Naive thymus-derived CD4-positive, alpha-beta T cell (primary cell): ENCODE measurements at places on chromosomes 1 and 21. TPM values are rescaled to one million over a fixed set of nuclear protein-coding genes. Genes with fewer than 3 reads are reported as not detected.

GRCh38 chr1:1578371-1578940, 3.8 kb upstream of the SSU72 start:
- DNase-seq, result no peak

GRCh38 chr1:214702556-214702955, 99.6 kb downstream of the CENPF start:
- no peak for DNase-seq

- DNase-seq, result peak; percentile 25
Measured at GRCh38 chr21:44723177-44724131, 12.1 kb upstream of the TSPEAR start.

DNA sequence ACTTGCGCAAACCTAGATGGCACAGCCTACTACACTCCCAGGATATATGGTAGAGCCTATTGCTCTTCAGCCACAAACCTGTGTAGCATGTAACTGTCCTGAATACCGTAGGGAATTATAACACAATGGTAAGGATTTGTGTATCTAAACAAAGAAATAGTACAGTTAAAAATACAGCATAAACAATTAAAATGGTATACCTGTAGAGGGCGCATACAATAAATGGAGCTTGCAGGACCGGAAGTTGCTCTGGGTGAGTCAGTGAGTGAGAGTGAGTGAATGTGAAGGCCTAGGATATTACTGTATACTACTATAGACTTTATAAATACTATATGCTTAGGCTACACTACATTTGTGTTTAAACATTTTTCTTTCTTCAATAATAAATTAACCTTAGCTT, 99.3 kb downstream of the PLD5 start:
- DNase-seq, result no peak

- DNase-seq, result no peak
Measured at GRCh38 chr1:215888159-215888558, 321.1 kb downstream of the KCTD3 start.

DNA sequence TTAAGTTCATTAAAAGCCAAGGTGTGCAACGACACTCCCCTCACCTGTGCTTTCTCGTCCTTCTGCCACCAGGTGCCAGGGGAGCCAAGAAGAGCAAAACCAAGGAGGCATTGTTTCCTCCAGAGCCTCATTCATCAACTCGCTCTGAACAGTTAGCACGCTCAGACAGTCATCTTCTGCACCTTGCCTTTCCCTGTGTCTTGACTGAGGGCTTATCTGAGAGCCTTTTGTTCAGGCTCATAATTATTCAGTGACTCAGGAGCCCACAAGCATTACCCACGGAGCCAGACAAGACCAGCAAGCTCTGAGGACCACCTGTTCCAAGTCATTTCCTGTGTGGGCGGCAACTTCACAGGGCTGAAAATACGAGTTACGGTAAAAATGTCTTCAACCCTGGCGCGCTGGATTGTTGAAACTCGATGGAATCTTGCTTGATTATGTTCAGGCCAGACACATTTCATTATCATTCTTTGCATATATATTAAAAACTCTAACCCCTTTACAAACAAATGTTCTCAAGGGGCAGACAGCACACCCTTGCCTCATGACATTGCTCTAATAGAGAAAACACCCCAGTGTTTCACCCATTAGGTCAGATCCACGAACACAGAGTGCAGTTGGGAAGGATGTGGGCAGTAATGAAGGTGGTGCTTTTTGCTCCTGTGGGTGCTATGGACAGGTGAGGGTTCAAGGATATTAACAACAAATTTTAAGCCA, 89.7 kb upstream of the RUNX1 start:
- peak; percentile 28 for DNase-seq

DNA sequence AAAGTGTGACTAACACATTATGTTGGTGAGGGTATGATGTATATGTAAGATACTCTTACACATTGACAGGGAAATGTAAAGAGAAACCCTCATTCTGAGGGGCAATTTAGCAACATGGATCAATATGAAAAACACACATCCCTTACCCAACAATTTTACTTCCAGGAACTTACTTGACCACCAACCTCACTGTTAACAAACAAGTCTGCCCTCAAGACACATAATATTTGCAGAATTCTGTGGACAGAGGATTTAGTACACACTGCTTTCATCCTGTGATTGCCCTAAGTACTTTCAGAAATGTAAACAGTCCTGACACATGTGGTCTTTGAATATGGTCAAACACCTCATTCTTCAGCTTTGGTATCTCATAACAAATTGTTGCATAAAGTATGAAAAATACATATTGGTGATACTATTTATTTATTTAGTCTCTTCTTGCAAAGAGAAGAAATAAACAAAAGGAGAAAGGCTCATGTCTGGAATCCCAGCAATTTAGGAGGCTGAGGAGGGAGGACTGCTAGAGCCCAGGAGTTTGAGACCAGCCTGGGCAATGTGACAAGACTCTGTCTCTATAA, 6.9 kb downstream of the USP48 start:
- no peak for DNase-seq

DNA sequence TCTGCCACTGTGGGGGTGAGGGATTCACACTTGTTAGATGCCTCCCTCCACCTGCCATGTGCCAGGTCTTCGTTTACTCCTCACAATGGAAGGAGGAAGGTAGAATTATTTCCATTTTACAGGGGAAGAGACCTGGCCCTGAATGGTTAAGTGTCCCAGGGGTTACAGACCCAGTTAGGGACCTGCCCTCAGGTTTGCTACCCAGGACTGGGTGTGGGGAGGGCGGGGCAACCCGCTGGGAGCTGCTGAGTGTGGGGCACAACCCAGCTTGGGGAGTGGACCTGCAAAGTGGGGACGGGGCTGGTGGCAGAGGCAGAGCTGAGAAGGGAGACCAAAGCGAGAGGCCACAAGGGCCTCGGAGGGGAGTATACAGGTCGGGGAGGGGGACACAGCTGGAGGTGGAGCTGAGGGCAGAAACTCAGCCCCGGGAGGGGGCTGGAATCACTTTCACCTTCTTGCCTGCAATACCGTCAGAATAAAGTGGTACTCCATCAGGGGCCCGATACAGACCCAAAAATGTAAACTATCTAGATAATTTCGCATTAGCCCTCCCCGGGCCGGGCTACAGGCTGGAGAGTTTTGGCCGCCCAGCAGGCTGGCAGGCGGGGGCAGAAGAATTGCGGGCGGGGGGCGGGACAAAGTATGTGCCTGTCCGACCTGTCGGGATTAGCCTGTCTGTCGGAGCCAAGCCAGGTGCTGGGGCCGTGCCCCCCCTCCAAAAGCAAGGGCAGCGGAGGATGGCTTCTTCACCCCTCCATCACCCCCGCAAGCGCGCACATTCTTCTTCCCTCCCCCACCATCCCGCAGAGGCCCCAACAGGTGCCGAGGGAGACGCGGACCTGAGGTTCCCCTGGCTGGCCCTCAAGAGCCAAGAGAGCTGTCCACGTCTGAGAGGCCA, 1.4 kb downstream of the RSPO1 start:
- no peak for DNase-seq

DNA sequence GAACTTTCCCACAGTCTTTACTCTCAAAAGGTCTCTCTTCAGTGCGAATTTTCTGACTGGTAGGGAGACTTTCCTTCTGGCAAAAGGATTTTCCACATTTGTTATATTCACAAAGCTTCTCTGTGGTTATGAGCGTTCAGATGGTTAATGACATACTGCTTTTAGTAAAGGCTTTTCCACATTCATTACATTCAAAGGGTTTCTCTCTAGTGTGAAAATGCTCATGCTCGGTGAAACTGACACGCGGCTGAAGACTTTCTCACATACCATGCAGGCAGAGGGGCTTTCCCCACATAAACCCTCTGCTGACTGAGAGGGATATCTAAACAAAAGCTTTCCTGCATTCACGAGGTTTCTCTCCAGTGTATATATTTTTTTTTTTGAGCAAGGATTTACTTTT, 9.9 kb upstream of the KLF18 start:
- DNase-seq, result no peak

- no peak for DNase-seq
Measured at GRCh38 chr21:43333298-43334062, 93.5 kb downstream of the SIK1 start.

DNA sequence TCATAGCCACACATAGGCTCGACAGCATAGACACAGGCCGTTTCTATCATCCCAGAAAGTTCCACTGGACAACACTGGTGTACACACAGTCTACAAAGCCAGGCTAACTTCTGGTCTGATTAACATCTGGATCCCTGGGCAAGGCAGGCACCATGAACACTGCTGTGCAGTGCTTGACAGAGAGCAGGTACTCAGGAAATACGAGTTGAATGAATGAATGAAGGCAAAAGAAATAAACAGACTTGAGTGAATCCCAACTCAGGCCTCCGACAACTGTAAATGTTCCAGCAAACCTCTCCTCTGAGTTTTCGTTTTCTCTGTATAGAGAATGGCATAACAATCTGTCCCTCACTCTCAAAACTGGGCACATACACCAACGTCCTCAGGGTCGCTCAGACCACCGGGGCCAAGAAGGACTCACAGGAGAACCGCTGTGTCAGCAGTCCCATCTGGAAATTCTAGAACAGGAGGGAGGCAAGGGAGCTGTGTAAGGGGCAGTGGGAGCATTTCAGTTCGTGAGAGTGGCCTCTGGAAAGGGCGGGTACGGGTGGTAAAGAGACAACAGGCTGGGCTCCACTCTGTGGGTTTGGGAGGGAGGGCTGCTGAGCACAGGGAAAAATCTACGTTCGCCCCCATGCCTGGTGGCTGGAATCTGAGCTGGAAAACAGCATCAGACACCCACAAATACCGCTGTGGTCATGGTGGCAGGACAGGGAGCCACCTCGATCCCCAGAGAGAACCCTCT, 15.1 kb upstream of the ECE1 start:
- no peak for DNase-seq

- DNase-seq, result no peak
Measured at GRCh38 chr1:230256896-230257295, 169.2 kb downstream of the PGBD5 start.

DNA sequence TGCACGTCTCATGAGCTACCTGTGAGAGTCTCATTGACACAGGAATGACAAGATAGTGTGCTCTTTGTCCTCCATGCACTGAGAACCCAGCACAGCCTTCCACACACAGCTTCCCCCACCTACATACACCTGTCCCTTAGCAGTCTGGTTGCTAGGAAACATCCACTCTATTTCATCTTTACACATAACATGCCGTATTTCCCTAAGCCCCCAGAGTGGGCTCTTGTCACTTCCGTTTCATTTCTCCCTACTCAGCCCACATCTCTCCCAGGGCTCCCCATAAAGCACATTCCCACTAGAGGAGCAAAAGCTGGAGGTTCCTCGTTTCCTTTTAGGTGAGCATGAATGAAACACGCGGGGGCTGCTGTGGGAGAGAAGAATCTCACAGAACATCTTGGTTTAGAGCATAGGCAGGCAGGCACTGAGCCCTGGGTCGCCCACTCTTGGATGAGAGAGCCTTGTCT, 137.1 kb downstream of the ETS2 start:
- no peak for DNase-seq

DNA sequence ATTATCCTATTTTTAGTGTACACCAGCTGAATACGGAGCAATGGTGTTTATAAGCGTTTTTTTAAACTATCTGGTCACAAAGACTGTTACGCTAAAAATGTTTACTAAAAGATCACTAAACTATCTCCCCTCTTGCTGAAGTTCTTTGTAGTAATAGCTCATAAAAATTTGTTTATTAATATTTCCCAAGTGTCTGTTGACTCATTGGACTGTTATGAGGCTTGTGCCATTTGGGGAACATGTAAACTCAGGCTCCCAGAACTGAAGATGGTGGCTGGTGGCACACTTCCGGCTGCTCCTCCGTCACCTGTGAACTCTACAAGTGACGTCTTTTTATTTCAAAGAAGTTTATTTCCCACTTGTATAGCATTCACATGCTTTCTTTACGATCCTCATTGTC, 46.3 kb downstream of the AIDA start:
- no peak for DNase-seq

- no peak for DNase-seq
Measured at GRCh38 chr21:26814386-26814785, 30.8 kb downstream of the ADAMTS1 start.

DNA sequence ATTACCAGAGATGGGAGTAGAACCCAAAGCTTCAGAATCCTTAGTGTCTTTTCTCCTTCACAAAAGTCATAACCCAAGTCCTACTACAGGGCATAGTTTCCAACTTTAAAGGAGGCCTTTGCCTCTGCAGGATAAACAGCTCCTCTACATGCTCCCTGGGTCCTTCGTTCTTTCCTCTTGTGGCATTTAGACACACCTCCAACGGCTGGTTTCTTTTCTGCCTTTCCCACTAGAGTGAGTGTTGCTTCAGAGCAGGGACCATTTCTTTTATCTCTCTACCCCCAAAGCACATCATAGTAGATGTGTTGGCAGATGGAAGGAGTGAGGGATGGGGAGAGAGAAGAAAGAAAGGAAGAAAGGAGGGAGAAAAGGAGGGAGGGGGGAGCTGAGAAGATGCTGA, 144.7 kb upstream of the SPATA6 start:
- DNase-seq, result no peak

DNA sequence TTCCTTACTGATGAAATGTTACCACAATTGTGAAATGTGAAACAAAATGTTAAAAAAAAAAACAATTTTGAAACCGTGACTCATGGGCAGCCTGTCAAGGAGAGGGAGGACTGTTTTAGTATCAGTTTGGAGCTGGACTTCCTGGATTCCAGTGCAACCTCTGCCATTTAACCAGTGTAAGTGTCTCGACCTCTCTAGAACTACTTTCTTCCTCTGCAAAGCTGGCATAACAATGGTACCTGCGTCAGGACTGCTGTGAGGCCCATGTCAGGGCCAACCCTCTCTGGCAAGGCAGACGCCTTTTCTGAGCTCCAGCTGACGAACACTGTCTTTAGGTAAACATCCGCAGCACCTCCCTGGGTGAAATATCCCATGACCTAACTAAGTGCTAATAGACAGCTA, 20.9 kb downstream of the URB1 start:
- no peak for DNase-seq

- no peak for DNase-seq
Measured at GRCh38 chr21:27813750-27814149, 846.9 kb upstream of the ADAMTS5 start.

DNA sequence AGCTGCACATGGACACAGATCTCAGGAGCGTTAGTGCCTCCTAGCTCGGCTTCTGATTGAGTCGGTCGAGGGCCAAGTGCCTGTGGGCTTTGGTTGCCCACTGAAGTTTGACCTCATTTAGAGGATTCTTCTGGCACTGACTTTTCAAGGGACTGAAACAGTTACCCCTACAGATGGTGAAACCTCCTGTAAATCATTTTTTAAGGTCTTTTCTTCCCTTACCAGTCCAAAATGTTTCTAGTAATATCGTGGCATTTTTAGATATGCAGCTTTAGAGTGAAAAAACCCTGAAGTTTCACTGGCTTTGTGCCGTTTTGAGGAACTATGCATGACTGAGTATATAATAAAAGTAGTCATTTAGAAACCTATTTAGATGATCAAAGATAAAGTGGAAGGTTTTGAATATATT, 34.7 kb upstream of the L1TD1 start:
- DNase-seq, result no peak

The FABP3 gene
- polyA plus RNA-seq, result not detected

The KRTAP11-1 gene
- not detected for polyA plus RNA-seq

The RGL1 gene
- 2.6 TPM for polyA plus RNA-seq

The ARMH1 gene
- polyA plus RNA-seq, result 41.0 TPM

The BNIPL gene
- polyA plus RNA-seq, result 0.08 TPM

The CDC42SE1 gene
- 85.6 TPM for polyA plus RNA-seq

The TTC22 gene
- 3.3 TPM for polyA plus RNA-seq
